ENCODE measurements at places on chromosomes 5 and 9.

DNA sequence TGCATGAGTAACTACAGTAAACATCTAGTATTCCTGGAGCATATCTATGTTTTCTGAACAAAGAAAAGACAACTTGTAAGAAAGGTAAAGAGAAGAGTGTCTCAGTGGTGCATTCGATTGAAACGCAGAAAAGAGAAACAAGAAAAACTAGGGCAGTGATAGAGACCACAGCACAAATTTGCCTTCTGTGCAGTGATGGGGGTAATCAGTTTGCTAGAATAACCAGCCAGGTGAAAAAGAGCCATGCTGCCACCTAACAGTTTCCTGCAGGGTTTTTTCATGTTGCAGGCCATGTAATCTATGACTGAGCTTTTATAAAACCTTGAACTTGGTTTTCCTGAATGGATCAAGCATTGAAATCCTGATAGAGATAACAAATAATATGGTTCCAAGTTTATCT, 198.4 kb upstream of the MEF2C start:
- no peak for DNase-seq

GRCh38 chr5:159638954-159639559, 277.2 kb upstream of the ADRA1B start:
- no peak for DNase-seq

- no peak for DNase-seq
Measured at GRCh38 chr5:57718155-57718554, 235.5 kb upstream of the ACTBL2 start.

GRCh38 chr5:74166064-74166463, 474.5 kb downstream of the ENC1 start:
- DNase-seq = no peak

- DNase-seq = no peak
Measured at GRCh38 chr5:143916451-143916850, 104.5 kb downstream of the HMHB1 start.

- DNase-seq = no peak
Measured at GRCh38 chr5:88671106-88671504, 211.9 kb downstream of the MEF2C start.

GRCh38 chr5:29805804-29806203, 1387.7 kb upstream of the CDH6 start:
- DNase-seq = no peak

DNA sequence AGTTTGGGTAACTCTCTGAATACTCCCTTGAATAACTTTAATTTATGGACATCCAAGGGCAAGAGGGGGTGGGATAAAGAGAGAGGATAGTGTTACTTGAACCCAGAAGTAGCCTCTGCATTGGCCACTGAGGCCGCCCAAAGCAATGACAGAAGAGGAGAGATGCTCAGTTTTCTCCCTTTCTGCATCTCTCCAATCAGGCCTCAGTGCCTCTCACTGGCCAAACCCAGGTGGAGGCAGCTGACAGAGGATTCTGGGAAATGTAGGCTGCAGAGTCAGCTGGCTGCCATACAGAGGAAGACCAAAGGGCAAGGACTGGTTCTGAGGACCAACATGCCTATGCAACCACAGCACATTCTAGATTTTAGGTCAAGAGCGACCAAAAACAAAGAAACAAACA, 719.4 kb downstream of the MAT2B start:
- DNase-seq = no peak

DNA sequence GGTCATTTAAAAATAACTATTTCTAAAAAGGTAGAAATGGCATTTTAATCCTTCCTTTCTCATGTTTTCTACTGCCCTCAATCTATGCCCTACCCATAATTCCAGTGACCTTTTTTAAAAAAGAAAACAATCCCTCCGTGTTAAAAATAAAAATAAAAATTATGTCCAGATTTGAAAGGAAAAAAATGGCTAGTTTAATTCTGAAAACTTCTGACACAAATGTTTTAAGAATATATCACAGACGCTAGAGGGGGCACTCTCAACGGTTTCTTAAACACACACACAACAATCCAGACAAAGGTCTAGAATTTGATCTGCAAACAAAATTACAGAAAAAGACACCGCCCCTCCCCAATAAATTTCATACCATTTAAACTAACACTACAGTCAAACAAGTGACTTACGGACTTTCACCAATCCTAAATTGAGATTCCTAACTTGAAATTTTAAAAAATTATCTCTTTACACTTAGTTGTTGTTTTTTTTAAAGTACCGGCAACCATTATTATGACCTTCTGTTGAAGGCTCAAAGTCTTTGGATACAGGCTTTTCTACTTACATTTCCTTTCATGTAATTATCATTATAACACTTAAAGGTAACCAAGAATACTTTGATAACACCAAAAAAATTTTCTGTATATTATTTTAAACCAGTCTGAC, 38.2 kb downstream of the CLINT1 start:
- no peak for DNase-seq

DNA sequence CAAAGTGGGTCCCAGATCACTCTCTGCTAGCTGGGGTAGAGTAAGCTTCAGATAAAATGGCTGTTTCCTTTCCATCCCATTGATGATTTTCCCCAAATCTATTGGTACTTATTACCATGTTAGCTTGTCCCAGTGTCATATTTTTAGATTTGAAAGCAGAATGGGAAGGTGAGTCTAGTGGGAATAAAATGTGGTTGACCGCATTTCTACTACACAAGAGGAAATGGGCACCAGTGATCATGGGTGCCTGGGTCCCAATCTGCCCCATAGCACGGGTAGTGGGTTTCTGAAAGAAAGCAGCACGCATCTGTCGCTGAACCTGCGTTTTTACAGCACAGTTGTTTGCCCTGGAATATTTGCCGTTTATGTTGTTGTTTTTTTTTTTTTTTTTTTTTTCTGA, 20.1 kb downstream of the DAPK1 start:
- no peak for DNase-seq

DNA sequence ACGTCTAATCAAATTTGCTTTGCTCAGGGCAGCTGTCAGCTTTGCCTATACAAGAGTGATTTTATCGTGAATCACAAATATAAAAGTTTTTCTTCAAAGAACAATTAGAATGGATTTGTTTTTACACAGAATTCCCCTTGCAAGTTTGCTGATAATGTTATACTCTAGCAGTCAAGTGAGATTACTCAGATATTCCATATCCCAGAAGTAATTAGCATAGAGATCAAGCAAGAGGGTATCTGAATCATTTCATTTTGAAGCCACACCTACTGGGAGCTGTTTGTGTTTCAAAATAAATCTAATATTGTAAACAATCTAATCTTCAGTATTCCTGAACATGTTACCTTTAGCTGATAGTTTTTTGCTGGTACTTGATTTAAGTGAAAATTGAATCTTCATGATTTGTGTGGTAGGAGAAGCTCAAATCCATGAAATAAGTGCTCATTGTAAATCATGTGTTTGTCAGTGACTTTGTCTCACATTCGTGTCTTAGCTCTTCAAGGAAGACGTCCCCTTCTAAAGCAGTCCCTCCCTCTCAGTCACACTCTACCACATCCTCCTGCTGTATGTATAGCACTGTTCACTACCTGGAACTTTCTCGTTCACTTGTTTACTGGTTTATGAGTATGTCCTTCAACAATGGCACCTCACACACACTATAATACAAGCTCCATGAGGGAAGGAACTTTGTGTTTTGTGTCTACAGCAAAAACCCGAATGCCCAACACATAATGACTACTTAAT, 3.3 kb upstream of the TTC39B start:
- no peak for DNase-seq

- DNase-seq = no peak
Measured at GRCh38 chr5:102722931-102723330, 32.2 kb upstream of the PAM start.

GRCh38 chr9:134898319-134898718, 17.7 kb downstream of the FCN2 start:
- no peak for DNase-seq

DNA sequence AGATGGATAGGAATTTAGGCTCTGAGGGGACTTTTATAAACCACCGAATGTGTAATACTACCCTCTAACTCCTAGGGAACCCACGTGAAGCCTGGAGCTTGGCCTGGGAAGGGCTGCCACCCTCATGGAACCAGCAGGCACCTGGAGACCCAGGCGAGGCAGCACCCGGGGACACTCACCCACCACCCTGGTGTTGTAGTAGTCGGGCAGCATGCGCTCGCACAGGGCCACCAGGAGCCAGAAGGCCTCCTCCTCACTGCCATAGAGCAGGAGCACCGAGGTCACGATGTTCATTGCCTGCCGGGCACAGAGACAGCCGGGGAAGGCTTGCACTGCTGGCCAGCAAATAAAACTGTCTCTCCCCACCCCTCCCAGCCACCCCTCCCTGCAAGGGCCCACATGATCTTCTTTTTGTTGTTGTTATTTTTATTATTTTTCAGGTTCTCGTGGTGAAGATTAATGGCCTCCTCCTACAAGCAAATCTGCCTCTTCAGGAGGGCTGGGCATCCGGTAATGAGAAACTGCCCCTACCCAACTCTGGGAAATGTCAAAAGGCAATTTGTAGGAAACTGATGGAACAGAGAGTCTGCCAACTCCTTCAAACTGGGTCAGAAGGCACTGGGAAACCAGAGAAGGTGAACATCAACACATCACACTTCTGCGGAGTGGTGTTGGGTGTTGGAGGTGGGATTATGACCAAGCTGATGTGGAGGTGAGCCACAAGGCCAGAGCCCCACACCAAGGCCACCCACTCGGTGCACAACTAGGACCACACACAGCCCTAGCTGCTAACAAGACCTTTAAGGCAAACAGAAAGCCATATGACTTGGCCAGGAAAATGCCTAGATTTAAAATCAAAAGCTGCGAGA, 17.4 kb upstream of the MRNIP start:
- no peak for DNase-seq

All from ecto neural progenitor cell (in vitro differentiated cells).